Activated naive CD8-positive, alpha-beta T cell treated with anti-CD3 and anti-CD28 coated beads, Interleukin-2, amount 50 U/mL, for 16 hours (primary cell): ENCODE measurements at places on chromosomes 3 and 15.

DNA sequence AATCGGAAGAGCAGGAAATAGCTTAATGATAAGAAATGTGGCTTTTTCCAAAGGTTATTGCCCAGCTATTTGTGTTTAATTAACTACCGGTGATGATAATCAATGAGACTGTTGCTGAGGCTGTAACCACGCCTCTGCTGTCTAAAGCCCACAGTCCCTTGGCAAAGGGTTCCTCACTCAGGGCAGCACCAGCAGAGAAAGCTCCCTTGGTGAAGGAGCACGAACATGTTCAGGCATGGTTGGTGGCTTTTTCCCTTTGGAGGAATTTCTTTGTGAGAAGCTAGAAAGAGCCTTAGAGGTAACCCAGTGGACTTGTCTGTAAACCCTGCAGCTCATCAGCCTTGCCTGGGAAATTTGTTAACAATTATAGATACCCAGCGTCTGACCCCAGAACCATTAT lies 7.5 kb upstream of the ST6GAL1 start:
- DNase-seq = no peak

GRCh38 chr15:38005953-38006808 lies 71.7 kb downstream of the TMCO5A start:
- no peak for DNase-seq

DNA sequence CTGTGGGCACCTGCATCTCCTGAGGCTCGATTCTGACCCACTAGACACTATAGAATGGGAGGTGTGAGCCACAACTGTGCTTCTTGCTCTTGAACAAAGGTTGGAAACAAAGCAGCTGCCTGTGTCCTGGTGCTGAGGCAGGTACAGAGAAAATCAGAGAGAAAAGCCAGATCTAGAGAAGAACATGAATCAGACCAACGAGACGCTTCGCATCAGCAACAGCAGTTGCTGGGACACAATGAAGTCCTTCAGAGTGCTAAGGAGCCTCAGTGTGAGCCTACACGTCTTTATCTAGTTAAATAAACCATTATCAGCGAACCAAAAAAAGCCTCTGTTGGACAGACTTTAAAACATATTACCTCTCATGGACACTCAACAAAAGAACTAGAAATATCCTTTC lies 86.3 kb upstream of the MEX3B start:
- no peak for DNase-seq

GRCh38 chr3:168138421-168138820 lies 42.7 kb upstream of the GOLIM4 start:
- no peak for DNase-seq

DNA sequence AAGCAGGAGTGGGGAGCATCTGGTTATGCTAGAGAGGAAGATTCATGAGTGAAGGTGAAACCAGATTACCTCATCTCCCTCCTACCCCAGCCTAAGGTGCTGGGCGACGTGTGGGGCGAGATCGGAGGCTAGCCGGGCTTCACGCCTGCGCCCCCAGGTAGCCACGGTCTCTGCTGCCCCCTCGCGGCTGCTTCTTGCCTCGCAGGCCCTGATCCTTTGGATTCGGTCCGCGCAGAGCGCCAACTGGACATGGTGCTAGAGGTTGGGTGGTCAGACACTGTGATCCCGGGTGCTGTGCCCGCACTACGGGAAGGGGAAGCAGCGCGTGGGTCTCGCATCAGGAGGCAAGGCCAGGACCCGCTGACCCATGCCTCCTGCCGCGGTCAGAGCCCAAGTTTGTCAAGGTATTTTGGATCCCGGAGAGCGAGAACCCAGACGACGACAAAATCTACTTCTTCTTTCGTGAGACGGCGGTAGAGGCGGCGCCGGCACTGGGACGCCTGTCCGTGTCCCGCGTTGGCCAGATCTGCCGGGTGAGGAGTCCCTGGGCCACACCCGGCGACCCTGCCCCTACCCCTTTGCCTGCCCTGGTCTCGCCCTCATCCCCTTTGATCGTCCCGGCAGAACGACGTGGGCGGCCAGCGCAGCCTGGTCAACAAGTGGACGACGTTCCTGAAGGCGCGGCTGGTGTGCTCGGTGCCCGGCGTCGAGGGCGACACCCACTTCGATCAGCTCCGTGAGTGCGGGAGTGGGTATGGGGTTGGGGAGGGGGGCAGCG lies 4.2 kb downstream of the SEMA3B start:
- peak; percentile 76 for DNase-seq

GRCh38 chr15:52113708-52114107 lies 1.1 kb upstream of the BCL2L10 start:
- no peak for DNase-seq

DNA sequence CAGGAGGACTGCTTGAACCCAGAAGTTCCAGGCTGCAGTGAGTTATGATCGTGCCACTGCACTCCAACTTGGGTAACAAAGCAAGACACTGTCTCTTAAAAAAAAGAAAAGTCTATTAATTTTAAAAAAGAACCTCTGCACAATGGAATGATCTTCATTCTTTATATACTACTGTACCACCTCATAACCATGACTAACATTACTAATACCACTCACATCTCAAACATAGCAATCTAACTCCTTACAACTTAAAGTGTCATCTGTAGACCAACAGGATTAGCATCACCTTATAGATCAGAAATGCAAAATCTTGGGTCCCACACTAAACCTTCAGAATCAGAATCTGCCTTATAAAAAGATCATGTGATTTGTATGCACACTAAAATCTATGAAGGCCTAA lies 48.8 kb upstream of the MAP4 start:
- DNase-seq = no peak

GRCh38 chr15:84079885-84080777 lies 155.4 kb upstream of the GOLGA6L4 start:
- no peak for DNase-seq

GRCh38 chr3:98553021-98553563 lies 21.3 kb downstream of the GPR15 start:
- DNase-seq = no peak

DNA sequence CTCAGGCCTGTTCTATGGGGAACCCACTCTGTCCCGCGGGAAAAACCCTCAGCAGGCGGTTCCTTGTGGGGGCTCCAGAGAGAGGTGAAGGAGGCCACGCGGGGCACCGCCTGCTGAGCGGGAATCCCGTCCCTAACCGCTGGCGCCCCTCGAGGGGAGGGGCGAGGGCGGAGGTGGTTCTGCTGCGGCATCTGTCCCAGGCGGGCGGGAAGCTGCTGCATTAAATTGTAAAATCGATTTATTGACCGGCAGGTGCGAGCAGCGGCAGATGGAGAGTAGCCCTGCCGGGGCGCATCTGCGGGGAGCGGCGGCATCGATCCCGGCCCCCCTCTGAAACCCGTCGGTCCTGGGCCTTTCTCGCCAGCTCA lies 3.7 kb upstream of the DLL4 start:
- DNase-seq = no peak

GRCh38 chr3:40663280-40663679 lies 138.5 kb downstream of the ZNF621 start:
- DNase-seq = no peak

- no peak for DNase-seq
These were observed 58.1 kb downstream of the RSRC1 start for GRCh38 chr3:158167737-158168557.

- no peak for DNase-seq
These were observed 3.4 kb upstream of the TRIM71 start for GRCh38 chr3:32814361-32814760.

DNA sequence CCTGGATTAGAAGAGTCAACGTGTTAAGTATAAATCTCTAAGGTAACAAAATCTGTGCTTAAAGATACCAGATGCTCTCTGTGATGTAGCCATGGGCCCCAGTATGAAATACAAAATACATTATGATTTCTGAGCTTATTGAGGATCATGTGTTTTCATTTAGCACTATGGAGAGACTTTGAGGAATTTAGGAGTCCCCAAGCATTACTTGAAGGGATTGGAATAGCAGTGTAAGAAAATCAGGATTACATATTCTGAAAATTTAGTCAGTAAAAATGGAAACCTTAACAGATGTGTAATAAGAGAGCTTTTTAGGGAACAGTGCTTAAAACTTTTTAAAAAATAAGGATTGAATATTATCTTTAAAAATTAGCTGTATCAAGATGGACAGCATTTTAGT lies 35.5 kb downstream of the ECT2 start:
- no peak for DNase-seq
